ENCODE measurements at places on chromosomes 5 and 9. TPM values are rescaled to one million over a fixed set of nuclear protein-coding genes. Genes with fewer than 3 reads are reported as not detected.

The ZNF883 gene
- total RNA-seq, result not detected

The SLCO6A1 gene
- not detected for total RNA-seq

The MSX2 gene
- total RNA-seq, result 2.4 TPM

The ARHGEF37 gene
- total RNA-seq, result 9.0 TPM

The TRIM7 gene
- 36.0 TPM for total RNA-seq

The PCDHGA6 gene
- 2.5 TPM for total RNA-seq

The TEX53 gene
- total RNA-seq, result not detected

The STING1 gene
- total RNA-seq, result 13.2 TPM

The IFNA21 gene
- not detected for total RNA-seq

The UGT3A2 gene
- total RNA-seq, result not detected

The HTR1A gene
- total RNA-seq, result not detected

The PCDHA12 gene
- not detected for total RNA-seq

The MCIDAS gene
- total RNA-seq, result not detected

The EGFL7 gene
- 48.9 TPM for total RNA-seq

The CTXN3 gene
- not detected for total RNA-seq

The WHRN gene
- 0.28 TPM for total RNA-seq

The SLC34A3 gene
- total RNA-seq, result not detected

The FABP6 gene
- total RNA-seq, result not detected

The LCN9 gene
- total RNA-seq, result not detected

The PCDHAC1 gene
- 0.11 TPM for total RNA-seq

The SLC6A3 gene
- not detected for total RNA-seq

The CCDC171 gene
- total RNA-seq, result 0.91 TPM

The BTNL9 gene
- total RNA-seq, result 22.8 TPM

The NR2F1 gene
- total RNA-seq, result 1.4 TPM

The SETX gene
- 24.7 TPM for total RNA-seq

The SPARC gene
- total RNA-seq, result 175 TPM

The FGFR4 gene
- total RNA-seq, result 3.5 TPM

The NHP2 gene
- 87.7 TPM for total RNA-seq

The ACSL6 gene
- total RNA-seq, result 0.52 TPM

The FOXD4L3 gene
- total RNA-seq, result not detected

The DRD1 gene
- not detected for total RNA-seq

The LEAP2 gene
- 0.61 TPM for total RNA-seq

The ENC1 gene
- total RNA-seq, result 8.1 TPM

The TMEM215 gene
- not detected for total RNA-seq

Data from psoas muscle (tissue), 8 donors.